Adipocyte (in vitro differentiated cells): ENCODE measurements at places on chromosomes 1 and 21.
A peak's percentile ranks its signal among the peaks of the same experiment; 100 is the strongest.

GRCh38 chr1:93909146-93910050 lies at the start of gene GCLM:
Gene GCLM, minus strand, starts transcription at chr1:93909430. Its CDS starts 267 bp downstream, at chr1:93909163.
- DNase-seq: peak; percentile 97

GRCh38 chr1:200683298-200683697 lies 13.6 kb upstream of the DDX59 start:
- DNase-seq: no peak

DNA sequence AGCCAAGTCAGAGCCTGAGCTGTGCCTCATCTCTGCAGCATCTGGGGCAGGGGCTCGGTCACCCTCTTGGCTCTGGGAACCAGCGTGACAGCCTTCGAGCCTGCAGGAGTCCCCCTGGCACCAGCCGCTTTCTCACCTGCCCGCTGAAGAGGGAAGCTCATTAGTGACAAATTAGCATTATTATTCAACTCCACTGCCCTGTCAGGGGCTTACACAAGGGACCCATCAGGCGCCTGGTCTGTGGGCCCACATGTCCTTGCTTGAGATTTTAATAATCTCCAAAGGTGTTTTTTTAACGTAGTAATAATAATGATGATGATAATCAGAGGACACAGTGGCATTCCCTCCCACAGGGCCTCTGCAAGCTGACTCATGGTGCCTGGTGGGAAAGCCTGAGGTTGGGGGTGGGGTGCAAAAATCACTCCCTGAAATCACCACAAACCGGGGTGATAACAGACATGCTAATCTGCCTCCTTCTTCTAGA lies 98.1 kb upstream of the IGSF21 start:
- no peak for DNase-seq

DNA sequence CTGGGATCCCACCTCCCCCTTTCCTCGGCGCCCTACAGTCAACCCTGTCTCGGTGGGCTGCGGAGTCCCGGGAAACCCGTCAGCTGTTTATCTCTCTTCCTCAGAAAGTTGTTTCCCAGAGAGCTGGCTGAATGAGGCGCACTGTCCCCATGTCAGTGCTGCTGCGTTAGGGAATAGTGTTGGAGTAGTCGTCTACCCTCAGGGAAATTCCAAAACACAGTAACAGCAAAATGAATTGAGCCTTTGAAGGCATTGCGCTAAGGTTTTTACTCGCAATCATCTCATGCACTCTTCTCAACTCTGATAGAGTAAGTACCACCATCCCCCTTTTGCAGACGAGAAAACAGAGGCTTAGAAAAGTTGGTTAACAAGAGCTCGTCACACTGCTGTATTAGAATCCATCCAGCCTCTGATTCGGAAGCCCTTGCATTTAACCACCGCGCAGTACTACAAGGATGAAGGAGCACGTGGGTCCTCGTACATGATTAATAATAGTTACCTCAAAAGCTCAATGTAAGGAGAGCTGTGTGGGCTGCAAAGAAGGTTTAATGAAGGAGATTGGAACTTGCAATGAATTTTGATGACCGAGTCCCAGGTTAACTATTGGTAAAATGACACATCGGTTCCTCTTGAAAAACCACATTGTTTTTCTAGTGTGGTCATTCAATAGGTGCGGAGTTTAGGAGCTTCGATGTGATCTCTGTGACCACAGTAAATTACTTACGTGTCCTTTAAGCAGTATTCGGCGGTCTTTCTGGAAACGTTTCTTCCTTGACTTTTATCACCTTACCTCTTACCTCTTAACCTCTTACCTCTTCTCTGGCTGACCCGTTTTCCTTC lies 788 bp upstream of the EDEM3 start:
- DNase-seq: no peak

DNA sequence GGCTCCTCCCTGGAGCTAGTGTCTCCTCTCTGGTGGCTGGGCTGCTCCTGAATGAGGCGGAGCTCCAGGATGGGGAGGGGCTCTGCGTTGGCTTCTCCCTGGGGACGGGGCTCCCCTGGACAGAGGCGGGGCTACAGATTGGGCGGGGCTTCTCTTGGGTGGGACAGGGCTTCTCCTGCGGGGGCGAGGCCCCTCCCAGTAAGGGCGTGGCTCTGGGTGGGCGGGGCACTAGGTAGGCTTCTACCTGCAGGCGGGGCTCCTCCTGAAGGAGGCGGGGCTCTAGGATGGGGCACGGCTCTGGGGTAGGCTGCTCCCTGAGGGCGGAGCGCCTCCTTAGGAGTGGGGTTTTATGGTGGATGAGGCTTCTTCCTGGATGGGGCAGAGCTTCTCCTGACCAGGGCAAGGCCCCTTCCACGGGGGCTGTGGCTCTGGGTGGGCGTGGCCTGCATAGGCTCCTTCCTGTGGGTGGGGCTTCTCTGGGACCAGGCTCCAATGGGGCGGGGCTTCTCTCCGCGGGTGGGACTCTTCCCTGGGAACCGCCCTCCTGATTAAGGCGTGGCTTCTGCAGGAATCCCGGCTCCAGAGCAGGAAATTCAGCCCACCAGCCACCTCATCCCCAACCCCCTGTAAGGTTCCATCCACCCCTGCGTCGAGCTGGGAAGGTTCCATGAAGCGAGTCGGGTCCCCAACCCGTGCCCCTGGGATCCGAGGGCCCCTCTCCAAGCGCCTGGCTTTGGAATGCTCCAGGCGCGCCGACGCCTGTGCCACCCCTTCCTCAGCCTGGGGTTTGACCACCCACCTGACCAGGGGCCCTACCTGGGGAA lies 22.7 kb upstream of the ARF1 start:
- peak; percentile 26 for DNase-seq

GRCh38 chr21:45293726-45294401 lies 6.2 kb upstream of the POFUT2 start:
- no peak for DNase-seq
